ENCODE measurements at places on chromosomes 7 and 10.

DNA sequence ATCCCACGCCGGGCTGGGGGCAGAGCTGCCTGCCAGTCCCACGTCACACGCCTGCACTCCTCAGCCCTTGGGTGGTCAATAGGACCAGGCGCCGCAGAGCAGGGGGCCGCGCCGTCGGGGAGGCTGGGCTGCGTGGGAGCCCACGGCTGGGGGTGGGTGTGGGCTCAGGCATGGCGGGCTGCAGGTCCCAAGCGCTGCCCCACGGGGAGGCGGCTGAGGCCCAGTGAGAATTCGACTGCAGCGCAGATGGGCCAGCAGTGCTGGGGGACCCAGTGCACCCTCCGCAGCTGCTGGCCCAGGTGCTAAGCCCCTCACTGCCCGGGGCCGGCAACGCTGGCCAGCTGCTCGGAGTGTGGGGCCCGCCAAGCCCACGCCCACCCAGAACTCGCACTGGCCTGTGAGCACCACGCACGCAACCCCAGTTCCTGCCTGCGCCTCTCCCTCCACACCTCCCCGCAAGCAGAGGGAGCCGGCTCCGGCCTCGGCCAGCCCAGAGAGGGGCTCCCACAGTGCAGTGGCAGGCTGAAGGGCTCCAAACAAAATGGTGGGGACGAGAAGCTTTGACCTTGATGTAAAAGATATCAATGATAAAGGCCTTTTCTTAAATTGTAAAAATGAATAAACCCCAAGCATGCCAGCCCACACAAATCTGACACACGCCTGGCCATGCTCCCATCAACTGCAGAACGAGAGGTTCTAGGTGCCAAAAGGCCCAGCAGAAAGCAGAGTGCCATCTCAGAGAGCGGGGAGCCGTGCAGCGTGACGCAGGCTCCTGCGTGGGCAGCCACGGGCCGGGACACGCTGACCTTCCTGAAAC lies 255.5 kb downstream of the MAD1L1 start:
- no peak for DNase-seq

GRCh38 chr10:9545073-9545472 lies 1472.6 kb upstream of the CELF2 start:
- DNase-seq: no peak

DNA sequence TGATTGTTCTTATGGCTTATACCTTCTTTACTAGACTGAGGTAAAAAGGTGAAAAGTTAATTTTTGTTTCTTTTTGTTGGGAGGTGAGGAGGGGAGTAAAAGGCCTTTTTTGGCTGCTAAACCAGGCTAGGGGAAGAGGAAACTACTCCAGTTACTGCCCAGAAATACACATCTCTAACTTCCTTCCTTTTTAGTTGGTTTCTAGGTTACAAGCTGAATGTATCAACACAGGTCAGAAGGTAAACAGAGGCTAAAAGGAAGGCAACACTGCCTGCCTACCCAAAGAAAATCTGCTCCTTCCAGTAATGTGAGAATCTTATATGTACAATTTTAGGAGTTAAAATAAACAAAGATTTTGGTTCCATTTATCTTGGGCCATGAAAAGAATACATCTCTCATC lies 140.4 kb downstream of the NRBF2 start:
- DNase-seq: no peak

GRCh38 chr10:130808243-130808642 lies 503.3 kb downstream of the TCERG1L start:
- DNase-seq: no peak

GRCh38 chr10:102004376-102004775 lies 51.6 kb downstream of the ARMH3 start:
- peak; percentile 7 for DNase-seq

GRCh38 chr7:123548406-123548805 lies 9.2 kb downstream of the NDUFA5 start:
- DNase-seq: no peak

GRCh38 chr10:368579-369220 lies 233.4 kb downstream of the ZMYND11 start:
- DNase-seq: no peak

GRCh38 chr10:26464632-26465280 lies 26.6 kb downstream of the APBB1IP start:
- DNase-seq: no peak

GRCh38 chr7:33562996-33563395 lies 342.3 kb upstream of the BMPER start:
- DNase-seq: no peak

GRCh38 chr7:77338883-77339629 lies 77.1 kb downstream of the GSAP start:
- DNase-seq: no peak

- DNase-seq: no peak
Observed at GRCh38 chr7:113657603-113658002, 261.2 kb downstream of the PPP1R3A start.

- DNase-seq: peak; percentile 87
Observed at GRCh38 chr10:28678687-28679457, 1.6 kb downstream of the BAMBI start.

DNA sequence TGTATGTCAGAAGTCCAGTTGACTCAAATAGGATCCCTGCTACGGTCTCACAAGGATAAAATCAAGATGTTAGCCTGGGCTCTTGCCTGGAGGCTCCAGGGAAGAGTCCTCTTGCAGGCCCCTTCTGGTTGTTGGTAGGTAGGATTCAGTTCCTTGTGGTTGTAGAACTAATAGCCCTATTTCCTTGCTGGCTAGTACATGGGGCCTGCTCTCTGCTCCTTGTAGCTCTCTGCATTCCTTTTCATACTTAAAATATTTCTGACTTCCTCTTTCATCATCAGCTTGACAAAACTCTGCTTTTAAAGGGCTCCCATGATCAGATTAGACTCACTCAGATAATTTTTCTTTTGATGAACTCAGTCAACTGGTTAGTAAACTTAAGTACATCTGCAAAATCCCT lies 756.7 kb downstream of the GATA3 start:
- DNase-seq: no peak

GRCh38 chr10:48902096-48902495 lies 37.5 kb downstream of the LRRC18 start:
- DNase-seq: no peak

DNA sequence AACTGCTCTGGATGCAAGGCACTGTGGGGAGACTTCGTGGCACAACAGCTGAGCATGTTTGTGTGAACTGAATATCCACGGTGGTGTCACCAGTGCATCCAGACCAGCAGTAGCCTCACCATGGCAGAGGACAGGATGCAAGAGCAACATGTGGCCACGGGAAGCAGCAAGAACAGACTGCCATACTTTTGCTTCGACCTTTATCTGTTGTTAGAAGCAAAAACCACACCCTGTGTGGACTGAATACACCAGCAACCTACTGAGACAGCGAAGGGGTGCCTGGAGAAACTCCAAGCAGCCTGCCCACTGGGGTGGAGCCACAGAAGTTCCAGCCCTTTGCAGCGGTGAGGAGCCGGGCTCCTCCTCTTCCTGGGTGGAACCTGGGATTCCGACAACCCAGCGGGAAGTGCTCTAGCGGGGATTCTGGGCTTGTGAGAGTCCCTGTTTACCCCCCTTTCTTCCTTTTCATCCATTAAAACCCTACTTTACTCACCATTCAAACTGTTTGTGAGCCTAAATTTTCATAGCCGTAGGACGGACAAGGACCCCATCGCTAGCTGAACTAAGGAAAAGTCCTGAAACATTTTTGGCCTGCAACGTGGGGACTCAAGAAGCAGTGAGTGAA lies 584.9 kb downstream of the GRM8 start:
- no peak for DNase-seq

DNA sequence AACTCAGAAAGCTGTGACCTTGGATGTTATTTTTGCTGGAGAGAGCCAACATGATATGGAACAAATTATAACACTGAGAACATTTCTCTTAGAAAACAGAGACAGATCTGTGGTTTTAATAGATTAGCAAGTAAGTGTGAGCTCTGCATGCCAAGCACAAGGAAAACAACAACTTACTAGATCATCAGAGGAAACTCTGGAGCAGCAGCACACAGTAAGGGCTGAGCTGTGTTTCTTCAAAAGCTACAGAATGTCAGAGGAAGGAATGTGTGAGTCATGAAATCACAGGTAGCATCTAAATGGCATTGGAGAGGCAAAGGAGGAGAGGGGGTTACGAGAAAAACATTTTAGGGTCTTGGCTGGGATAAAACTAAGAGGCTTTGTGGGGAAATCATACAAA lies 283.4 kb upstream of the FZD8 start:
- no peak for DNase-seq

- DNase-seq: no peak
Observed at GRCh38 chr10:47425813-47426419, 41.8 kb upstream of the ZNF488 start.

DNA sequence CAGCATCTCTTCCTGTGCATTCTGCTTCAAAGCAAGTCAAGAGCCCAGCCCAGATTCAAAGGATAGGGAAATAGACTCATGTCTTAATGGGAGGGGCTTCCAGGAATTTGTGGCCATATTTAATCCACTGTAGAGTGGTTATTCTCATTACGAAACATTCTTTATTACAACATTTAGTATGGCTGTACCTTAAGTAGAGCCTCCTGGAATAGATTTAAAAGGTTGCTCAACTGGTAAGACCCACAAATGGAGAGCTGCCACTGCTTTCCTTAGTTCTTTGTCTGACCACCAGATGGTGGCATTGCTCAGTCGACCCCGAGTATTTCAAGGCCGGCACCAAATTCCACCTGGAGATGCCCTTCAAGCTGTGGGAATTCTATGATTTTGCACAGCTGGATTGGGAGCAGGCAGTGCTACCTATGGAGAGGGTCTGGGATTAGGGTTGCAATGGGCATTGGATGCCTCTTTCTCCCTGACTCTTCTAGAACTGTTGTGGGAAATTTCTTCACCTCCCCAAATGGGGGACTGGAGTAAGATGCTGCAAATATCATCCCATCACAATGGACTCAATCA lies 102.2 kb downstream of the RBM20 start:
- peak; percentile 73 for DNase-seq

DNA sequence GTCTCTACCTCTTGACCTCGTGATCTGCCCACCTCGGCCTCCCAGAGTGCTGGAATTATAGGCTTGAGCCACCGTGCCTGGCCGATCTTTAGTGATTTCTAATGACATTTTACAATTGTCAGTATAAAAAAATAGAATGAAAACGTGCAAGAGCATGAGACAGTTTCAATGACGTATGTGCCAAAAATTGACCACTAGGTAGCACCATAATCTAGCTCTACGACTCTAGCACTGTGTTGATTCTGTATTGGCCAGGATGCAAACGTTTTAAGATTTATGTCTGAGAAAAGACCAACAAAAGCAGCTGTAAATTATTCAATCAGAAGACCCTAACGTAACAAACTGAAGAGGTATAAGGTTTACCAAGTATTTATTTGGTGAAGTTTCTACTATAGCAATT lies 25.4 kb upstream of the EXOC6 start:
- no peak for DNase-seq

GRCh38 chr7:138980563-138981291 lies 462 bp downstream of the KIAA1549 start:
- DNase-seq: peak; percentile 14
